T-helper 17 cell (primary cell): ENCODE measurements at places on chromosomes 3 and 15. TPM values are rescaled to one million over a fixed set of nuclear protein-coding genes. Genes with fewer than 3 reads are reported as not detected.

GRCh38 chr15:31839388-31839787 lies 190.9 kb upstream of the CHRNA7 start:
- DNase-seq: no peak

DNA sequence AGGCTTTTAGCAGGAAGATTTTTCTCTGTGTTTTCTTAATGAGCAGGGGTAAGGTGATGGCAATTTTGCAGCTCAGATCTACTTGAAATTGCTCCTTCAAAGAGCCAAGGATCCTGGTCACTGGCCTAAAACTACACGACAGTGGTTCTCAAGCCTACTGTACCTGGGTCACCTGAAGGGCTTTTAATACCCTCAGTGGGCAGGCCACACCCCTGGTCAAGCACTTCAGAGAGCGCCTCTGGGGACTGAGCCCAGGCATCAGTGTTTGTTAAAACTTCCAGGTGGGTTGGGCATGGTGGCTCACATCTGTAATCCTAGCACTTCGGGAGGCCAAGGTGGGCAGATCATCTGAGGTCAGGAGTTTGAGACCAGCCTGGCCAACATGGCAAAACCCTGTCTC lies 158.4 kb downstream of the FAM43A start:
- DNase-seq: no peak

DNA sequence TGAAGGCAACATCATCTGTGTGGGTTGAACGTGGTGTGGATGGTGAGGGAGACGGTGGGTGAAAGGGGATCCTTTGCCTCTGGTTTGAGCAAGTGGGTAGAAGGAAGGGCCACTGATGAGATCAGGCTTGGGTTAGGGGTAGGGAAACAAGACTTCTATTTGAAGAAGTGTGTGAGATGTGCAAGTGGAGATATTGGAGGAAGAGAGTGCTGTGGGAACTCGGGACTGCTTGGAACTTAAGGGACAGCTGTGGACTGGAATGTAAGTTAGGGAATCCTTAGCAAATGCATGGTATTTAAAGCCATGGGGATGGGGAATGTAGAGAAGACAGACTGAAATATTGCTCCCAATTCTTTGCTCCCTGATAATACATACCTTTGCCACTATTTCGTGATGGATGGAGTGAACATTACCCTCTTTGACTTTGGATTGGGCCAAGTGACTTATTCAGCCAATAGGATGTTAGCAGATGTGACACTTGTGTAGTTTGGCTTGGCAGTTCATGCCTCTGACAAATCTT lies 30.2 kb upstream of the AMOTL2 start:
- no peak for DNase-seq

DNA sequence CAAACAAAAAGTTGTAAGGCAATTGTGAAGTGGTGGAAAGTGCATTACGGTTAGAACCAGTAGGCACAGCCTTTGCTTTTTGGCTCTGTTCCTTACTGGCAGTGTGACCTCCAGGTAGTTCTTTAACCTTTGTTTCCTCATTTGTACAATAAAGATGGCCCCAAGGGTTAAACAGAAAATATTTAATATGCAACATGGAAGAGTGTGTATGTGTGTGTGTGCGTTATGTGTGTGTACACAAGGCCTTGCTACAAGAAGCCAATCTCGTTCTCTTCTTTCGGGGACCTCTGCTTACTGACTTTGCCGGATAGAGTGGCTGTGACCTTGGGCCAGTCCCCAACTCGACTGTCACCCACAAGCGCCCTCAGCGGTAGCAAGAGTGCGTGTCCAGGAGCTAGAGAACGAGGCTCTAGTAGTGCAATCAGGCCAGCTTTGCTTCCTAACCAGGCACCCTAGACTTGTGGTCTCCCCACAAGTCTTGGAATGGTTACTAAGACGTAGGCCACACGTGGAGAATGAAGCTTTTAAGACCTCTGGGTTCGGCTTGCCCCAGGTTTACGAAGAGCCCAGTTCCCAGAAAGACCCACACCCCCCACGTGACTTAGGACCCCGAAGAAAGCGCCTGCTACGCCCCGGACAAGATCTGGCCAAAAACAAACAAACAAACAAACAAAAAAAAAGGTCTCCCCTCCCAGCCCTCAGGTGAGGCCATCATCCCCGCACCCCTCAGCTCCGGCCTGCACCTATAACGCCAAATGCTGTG lies 593 bp downstream of the CIAO2A start:
- no peak for DNase-seq

DNA sequence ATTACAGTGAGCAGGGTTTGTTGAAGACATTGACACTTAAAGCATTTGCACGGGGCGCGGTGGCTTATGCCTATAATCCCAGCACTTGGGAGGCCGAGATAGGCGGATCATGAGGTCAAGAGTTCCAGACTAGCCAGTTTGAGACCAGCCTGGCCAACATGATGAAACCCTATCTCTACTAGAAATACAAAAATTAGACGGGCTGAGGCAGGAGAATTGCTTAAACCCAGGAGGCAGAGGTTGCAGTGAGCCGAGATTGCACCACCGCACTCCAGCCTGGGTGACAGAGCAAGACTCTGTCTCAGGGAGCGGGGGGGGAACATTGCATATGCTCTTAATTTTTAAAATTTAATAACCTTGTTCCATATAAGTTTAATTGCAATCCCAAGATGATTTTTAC lies 11.9 kb downstream of the STT3B start:
- no peak for DNase-seq

GRCh38 chr15:74674161-74674560 lies 21.7 kb downstream of the EDC3 start:
- no peak for DNase-seq

GRCh38 chr3:53196575-53197407 lies 35.8 kb downstream of the PRKCD start:
- no peak for DNase-seq

DNA sequence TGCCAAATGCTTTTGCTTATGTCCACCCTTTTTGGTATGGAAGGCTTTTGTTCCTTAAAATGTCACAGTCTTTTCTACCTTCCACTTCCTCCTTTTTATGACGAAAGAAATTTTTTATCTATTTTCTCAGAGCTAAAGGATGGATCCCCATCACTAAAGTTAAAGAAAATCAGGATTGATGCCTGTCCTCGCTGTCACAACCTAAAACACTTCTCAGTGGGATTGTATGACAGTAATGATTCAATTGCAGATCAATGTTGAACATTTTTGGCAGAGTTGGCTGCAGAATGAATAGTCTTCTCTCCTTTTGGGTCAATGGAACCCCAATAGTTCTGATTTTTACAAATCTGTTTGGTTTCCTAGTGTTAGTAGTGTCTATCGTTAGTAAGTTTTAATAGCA lies 549.8 kb upstream of the ROBO2 start:
- DNase-seq: no peak

DNA sequence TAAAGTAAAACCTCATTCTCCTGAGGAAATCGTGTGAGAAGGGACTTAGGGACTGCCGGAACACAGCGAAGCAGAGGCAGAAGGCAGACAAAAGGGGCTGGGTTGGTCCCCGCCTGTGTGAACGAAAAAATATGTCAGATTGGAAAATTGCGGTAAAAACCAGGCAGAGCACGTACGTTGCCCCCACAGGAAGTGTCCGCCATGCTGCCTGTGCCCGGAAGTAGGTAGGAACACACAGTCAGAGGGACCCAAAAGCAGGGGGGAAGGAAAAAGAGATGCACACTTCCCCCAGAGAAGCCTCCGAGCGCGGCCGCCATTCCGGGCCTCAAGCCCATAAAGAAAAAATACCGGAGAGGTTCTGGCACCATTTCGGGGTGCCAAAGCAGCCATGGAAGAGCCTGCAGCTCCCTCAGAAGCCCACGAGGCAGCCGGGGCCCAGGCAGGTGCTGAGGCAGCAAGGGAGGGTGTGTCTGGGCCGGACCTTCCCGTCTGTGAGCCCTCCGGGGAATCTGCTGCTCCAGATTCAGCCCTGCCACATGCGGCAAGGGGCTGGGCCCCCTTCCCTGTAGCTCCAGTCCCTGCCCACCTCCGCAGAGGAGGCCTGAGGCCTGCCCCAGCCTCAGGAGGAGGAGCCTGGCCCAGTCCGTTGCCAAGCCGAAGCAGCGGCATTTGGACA lies at the start of gene MKRN3:
TSS of gene MKRN3 (plus strand) at position 280 of the 676 bp plus-strand sequence. CDS start at position 389, 109 bp downstream.
- no peak for DNase-seq

- no peak for DNase-seq
Measured at GRCh38 chr15:62046078-62046743, 14.0 kb downstream of the VPS13C start.

- DNase-seq: no peak
Measured at GRCh38 chr3:41900265-41900664, 61.6 kb downstream of the ULK4 start.

GRCh38 chr3:66367979-66368378 lies 132.8 kb downstream of the LRIG1 start:
- DNase-seq: no peak

DNA sequence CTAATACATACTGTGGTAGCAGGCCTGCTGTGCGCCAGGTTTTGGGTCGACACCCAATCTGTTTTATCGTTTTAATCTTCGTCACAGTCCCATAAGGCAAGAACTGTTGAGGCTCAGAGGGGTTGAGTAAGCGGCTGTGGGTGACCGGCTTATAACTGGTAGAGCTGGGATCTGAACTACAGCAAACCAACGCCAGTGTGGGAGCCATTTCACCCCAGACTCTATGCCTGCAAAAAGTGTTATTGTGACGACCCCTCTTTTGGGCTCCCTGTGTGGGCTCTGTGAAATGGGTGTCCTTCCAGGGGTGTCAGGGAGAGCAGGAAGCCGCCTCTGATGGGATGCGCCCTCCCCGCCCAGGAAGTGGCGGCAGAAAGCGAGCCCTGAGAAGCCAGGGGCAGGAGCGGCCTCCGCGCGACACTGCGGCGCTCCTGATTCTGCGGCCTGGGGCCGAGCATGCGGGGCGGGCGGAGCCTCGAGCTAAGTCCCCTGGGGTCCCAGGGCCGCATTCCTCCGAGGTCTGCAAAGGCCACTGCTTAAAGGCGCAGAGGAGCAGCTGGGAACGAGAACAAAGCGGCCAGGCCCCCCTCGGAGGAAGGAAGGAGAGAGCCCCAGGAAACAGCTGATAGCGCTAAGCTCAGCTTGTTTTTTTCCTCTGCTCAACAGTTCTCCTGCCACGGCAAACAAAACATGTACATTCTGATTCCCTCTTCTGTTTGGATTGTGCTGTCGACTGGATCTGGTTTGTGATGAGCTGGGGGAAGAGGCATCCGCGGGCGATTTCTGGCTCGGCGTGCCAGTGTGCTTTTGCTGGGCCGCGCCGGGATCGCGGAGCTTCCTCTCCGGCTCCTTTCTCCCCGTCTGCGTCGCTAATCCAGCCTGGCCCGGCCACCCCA lies 33.9 kb downstream of the GRK7 start:
- DNase-seq: peak; percentile 23

- DNase-seq: no peak
Measured at GRCh38 chr3:181081930-181082329, 92.4 kb upstream of the DNAJC19 start.

GRCh38 chr3:94226078-94226477 lies 163.2 kb downstream of the NSUN3 start:
- DNase-seq: no peak

- DNase-seq: no peak
Measured at GRCh38 chr3:15766406-15766805, 31.4 kb downstream of the ANKRD28 start.

GRCh38 chr3:5653426-5654143 lies 466.1 kb downstream of the EDEM1 start:
- DNase-seq: no peak

DNA sequence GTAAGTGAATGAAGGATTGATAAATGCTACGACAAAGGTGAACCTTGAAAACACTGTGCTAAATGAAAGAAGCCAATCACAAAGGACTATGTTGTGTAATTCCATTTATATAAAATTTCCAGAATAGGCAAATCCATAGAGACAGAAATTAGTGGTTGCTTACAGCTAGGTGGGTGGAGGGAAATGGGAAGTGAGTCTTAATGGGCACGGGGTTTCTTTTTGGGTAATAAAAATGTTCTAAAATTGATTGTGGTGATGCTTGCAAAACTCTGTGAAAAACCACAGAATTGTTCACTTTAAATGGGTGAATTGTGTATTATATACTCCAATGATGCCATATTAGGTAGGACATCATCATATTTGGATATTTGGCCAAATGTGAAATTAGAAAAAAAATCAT lies 20.9 kb upstream of the TEX9 start:
- no peak for DNase-seq

DNA sequence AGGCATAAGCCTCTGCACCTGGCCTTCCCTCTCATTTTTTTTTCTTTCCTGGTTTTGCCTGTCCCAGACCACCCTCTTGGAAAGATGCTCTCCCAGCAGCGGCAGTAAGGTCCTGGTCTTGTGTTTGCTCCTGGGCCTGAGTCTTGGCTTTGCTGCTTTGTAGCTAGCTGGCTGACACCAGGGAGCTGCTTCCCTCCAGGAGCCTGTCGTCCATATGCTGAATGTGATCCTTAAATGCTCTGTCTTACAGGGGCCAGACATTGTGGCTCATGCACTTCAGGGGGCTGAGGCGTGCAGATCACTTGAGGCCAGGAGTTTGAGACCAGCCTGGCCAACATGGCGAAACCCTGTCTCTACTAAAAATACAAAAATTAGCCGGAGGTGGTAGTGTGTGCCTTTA lies 17.2 kb downstream of the FLNB start:
- DNase-seq: no peak

- no peak for DNase-seq
Measured at GRCh38 chr3:107981471-107982111, 109.2 kb downstream of the CD47 start.

DNA sequence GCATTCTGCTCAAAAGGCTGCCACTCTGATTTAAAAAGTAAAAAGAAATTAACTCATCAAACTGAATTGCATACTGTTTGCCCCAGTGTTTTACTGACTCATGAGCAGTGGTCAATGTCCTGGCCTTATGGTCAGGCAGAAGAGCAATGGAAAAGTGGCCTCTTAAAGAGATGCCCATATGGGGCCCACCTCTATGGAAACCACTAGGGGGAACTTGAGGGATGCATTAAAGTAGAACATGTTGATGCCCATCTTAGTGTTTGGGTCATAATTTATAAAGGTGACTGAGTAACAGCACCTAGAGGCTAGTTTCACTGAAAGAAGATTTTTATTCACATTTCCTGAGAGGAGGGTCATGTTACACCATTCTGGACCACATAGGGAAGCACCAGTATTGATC lies 66.5 kb upstream of the RNU6-1 start:
- DNase-seq: no peak

GRCh38 chr3:47940232-47940631 lies 76.0 kb downstream of the MAP4 start:
- no peak for DNase-seq

- no peak for DNase-seq
Measured at GRCh38 chr3:30682434-30683155, 76.2 kb downstream of the TGFBR2 start.

GRCh38 chr3:39101022-39101689 lies 6.3 kb downstream of the GORASP1 start:
- DNase-seq: peak; percentile 32

The LRRC31 gene
- total RNA-seq: not detected

The SLC51A gene
- total RNA-seq: not detected

The GPR149 gene
- total RNA-seq: not detected

The GOLGA6C gene
- not detected for total RNA-seq

The CLDN1 gene
- not detected for total RNA-seq

The TP63 gene
- 0.45 TPM for total RNA-seq

The PAK6 gene
- total RNA-seq: not detected

The AGTR1 gene
- total RNA-seq: not detected

The FXR1 gene
- total RNA-seq: 150 TPM

The CDHR4 gene
- not detected for total RNA-seq

The MLF1 gene
- 7.4 TPM for total RNA-seq

The ZNF662 gene
- 0.94 TPM for total RNA-seq
